ENCODE measurements at places on chromosomes 7 and 10.

- H3K27ac ChIP-seq, result no peak overlapping the region
- H3K36me3 ChIP-seq, result no peaks in the 10 kb centered on the region
- DNase-seq, result no peak
- H3K4me1 ChIP-seq, result peaks cover 41% of the 10 kb centered on the region
- no peak overlapping the region for H3K4me3 ChIP-seq
- H3K27me3 ChIP-seq, result no peaks in the 10 kb centered on the region
Measured at GRCh38 chr7:26081638-26082037, 70.4 kb upstream of the NFE2L3 start.

DNA sequence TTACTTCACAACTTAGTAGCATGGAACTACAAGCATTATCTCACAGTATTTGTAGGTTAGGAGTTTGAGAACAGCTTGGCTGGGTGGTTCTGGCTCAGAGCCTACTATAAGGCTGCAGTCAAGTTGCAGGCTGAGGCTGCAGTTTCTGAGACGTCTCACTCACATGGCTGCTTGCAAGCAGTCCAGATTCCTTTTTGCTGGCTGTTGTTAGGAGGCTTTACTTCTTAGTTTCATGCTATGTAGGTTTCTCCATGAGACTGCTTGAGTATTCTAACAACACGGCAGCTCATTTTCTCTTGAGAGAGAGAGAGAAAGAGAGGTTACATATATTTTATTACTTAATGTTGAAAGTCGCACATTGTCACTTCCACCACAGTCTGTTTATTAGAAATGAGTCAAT lies 1073.9 kb downstream of the NXPH1 start:
- H3K4me3 ChIP-seq, result no peak overlapping the region
- peaks cover 1% of the 10 kb centered on the region for H3K4me1 ChIP-seq
- DNase-seq, result no peak
- peak overlapping the region; percentile 41 for H3K27ac ChIP-seq
- H3K36me3 ChIP-seq, result no peaks in the 10 kb centered on the region

DNA sequence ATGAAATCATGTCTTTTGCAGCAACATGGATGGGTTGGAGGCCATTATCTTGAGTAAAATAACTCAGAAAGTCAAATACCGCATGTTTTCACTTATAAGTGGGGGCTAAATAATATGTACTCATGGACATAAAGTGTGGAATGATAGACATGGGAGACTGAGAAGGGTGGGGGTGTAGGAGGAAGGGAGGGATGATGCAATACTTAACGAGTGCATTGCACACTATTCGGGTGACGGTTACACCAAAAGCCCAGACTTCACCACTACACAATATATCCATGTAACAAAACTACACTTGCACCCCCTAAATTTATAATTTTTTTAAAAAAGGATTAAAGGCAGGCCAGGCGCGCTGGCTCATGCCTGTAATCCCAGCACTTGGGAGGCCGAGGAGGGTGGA lies 13.6 kb downstream of the LGI1 start:
- H3K4me3 ChIP-seq, result no peak overlapping the region
- H3K27ac ChIP-seq, result no peak overlapping the region
- H3K4me1 ChIP-seq, result no peaks in the 10 kb centered on the region
- no peak for DNase-seq
- H3K36me3 ChIP-seq, result no peaks in the 10 kb centered on the region

DNA sequence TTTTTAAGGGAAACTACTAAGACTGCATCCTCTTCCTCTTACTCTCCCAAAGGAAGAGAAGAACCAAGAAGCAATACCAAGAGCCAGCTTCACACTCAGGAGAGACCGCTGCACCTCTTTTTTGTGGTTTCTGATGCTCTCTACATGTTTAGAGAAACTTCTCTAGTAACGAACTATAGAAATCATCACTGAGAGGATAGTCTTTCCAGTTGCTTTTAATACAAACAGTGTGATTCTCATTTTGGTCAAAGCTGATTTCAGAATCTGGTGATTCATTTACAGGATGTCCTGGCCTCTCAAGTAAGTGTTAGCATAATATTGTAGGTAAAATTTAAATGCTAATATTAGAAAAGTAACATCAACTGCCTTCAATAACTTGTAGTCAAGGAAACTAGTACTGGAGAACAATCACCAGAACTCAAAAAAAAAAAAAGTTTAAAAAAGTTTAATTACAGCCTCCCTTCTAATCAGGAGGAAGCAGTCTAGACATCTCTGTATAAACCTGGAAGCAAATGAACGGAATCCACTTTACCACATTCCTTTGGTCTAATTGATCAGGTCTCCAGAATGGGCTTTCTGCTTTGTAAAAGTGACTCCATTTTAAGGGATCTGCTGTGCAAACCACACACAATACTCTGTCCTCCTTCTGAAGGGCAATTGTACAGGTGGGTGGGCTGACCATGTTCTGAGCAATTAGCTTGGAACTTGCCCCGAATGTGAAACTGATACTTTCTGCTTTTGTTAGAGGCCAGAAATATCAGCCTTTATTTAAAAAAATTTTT lies 3.0 kb downstream of the LAMB1 start:
- no peak for DNase-seq
- H3K27ac ChIP-seq, result peak overlapping the region; percentile 82
- peaks cover 8% of the 10 kb centered on the region for H3K36me3 ChIP-seq
- no peaks in the 10 kb centered on the region for H3K27me3 ChIP-seq
- peaks cover 72% of the 10 kb centered on the region for H3K4me1 ChIP-seq
- H3K4me3 ChIP-seq, result peak overlapping the region; percentile 46

DNA sequence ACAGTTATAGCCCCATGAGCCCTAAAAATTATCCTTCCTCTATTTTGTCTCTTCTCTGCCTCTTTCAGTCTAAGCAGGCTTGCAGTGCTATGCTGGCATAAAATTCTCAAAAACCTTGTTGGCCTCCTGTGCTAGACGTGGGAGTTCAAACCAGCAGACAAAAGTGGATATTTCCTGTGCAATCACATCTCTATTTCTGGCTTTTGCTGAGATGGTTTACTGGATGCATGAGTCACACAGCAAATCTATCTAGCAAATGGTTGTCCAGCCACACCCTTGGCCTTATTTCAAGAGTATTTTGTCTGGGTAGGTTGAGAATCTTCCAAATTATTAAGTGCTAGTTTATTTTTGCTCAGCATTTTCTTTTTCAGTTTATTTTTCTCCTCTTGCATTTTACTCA lies 370.8 kb downstream of the CDC14C start:
- H3K27ac ChIP-seq, result no peak overlapping the region
- H3K27me3 ChIP-seq, result no peaks in the 10 kb centered on the region
- no peak overlapping the region for H3K4me3 ChIP-seq
- no peak for DNase-seq

GRCh38 chr10:7696545-7696944 lies 6.6 kb upstream of the ITIH2 start:
- no peak overlapping the region for H3K4me3 ChIP-seq
- H3K27ac ChIP-seq, result no peak overlapping the region
- peaks cover 4% of the 10 kb centered on the region for H3K36me3 ChIP-seq
- peaks cover 7% of the 10 kb centered on the region for H3K27me3 ChIP-seq
- H3K4me1 ChIP-seq, result no peaks in the 10 kb centered on the region
- DNase-seq, result no peak

DNA sequence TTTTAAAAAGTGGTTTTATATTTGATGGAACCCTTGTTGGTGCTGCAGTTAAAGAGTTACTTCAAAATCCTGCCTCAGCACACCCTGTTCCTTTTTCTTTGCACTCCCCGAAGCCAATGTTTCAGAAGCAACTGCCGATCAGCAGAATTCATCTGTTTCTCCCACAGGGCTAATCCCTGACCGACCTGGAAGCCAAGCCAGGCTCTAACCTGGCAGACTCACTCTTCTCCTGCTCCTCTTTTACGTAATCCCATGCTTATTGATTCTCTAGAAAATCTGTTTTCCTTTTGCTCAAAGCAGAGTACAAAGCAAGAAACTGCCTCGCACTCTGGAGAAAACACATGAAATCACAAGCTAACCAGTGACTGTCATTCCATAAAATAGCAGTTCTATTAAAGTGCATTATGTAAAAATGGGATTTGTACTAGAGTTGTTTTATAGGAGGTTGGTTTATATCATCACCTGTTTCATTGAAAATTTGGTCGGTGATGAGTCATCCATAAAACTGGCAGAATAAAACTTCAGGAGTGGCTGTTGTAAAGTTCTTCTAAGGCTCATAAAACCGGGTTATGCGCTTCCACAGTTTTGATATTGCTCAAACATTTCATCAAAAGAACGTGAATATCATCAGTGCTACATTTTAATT lies 99.9 kb downstream of the CNTNAP2 start:
- H3K27ac ChIP-seq, result no peak overlapping the region
- DNase-seq, result no peak

- no peaks in the 10 kb centered on the region for H3K27me3 ChIP-seq
- no peak overlapping the region for H3K27ac ChIP-seq
- no peak overlapping the region for H3K4me3 ChIP-seq
Measured at GRCh38 chr10:132706701-132707100, 79.2 kb downstream of the NKX6-2 start.

- no peak for DNase-seq
- peak overlapping the region; percentile 6 for H3K27ac ChIP-seq
- H3K27me3 ChIP-seq, result peaks cover 92% of the 10 kb centered on the region
- peak overlapping the region; percentile 67 for H3K4me3 ChIP-seq
- peaks cover 11% of the 10 kb centered on the region for H3K36me3 ChIP-seq
Measured at GRCh38 chr10:22335173-22335933, 9.9 kb upstream of the SPAG6 start.

- H3K27me3 ChIP-seq, result peaks cover 50% of the 10 kb centered on the region
- H3K36me3 ChIP-seq, result no peaks in the 10 kb centered on the region
- DNase-seq, result no peak
- H3K4me3 ChIP-seq, result no peak overlapping the region
- no peak overlapping the region for H3K27ac ChIP-seq
- no peaks in the 10 kb centered on the region for H3K4me1 ChIP-seq
Measured at GRCh38 chr7:44175730-44176129, 13.5 kb downstream of the GCK start.

GRCh38 chr7:158676906-158677305 lies 27.7 kb downstream of the NCAPG2 start:
- peaks cover 17% of the 10 kb centered on the region for H3K36me3 ChIP-seq
- no peak overlapping the region for H3K27ac ChIP-seq
- no peaks in the 10 kb centered on the region for H3K27me3 ChIP-seq

DNA sequence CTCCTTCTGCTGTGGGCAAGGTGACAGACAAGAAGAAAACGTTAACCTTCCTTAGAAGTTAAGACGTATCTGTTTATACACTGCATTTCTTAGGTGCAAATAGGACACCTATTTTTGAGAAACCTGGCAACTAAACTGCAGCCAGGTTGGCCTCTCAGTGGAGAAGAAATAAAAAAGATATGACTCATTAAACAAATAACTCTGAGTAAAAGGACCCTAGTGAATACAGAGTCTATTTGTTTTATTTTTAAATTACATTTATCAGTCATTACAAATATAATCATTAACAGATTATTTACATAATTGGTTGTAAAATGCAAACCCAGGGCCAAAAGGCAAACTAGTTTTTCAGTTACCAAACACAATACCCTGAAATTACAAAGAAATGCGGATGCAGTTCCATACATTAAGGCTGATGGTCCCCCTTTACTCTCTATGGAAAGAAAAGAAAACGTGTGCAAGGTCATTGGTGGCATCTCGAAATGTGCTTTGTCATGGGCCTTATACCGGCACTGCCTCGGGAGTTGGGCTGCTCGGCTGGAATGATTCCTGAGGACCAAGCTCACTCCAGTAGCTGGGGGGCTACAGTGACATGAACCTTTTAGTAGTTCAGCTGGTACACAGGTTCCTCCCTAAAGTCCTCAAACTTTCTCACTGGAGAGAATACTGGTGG lies 38.4 kb downstream of the ADRB1 start:
- H3K27ac ChIP-seq, result no peak overlapping the region
- no peak for DNase-seq
- peaks cover 4% of the 10 kb centered on the region for H3K27me3 ChIP-seq
- no peaks in the 10 kb centered on the region for H3K4me1 ChIP-seq

GRCh38 chr7:116776610-116777289 lies 85.6 kb upstream of the CAPZA2 start:
- H3K4me3 ChIP-seq, result no peak overlapping the region
- peaks cover 48% of the 10 kb centered on the region for H3K4me1 ChIP-seq
- H3K36me3 ChIP-seq, result peaks cover 14% of the 10 kb centered on the region
- DNase-seq, result no peak
- H3K27ac ChIP-seq, result no peak overlapping the region

DNA sequence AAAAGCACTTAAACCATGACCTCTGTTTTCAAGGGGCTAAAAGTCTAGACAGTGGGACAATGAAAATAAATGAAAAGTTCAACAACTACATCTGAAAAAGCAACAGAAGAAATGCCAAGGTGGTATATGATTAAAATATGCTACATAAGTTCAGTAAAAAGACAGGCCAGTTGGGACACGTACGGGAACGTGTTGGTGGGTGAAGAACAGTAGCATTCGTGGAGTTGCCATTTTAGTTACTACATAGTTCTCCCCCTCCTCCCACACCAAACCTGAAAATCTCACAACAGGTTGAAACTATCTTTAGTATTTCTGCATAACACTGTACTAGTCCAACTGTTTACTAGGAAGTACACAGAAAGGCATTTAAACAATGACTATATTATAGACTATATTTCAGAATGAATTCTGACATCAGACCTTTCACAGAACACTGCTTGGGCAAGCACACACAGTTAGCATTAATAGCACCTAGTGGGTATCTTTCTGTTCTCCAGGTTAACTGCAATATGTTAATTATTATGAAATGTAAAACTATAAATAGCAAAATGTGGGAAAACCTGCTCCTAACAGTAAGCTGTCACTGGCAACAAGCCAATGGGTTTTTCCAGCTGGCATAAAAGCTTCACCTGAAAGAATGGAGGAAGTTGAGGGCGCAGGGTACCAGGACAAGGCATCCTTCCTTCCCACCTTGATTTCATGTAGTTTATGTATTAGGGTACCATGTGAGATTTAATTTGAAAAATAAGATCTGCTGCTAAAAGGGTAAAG lies 135.0 kb downstream of the STRA8 start:
- no peak for DNase-seq
- H3K36me3 ChIP-seq, result peaks cover 17% of the 10 kb centered on the region
- no peak overlapping the region for H3K4me3 ChIP-seq
- no peaks in the 10 kb centered on the region for H3K27me3 ChIP-seq
- no peak overlapping the region for H3K27ac ChIP-seq
